ENCODE measurements at places on chromosomes 6 and 20.

- no peak for DNase-seq
Observed at GRCh38 chr6:135496800-135497411, 634 bp downstream of the AHI1 start.

DNA sequence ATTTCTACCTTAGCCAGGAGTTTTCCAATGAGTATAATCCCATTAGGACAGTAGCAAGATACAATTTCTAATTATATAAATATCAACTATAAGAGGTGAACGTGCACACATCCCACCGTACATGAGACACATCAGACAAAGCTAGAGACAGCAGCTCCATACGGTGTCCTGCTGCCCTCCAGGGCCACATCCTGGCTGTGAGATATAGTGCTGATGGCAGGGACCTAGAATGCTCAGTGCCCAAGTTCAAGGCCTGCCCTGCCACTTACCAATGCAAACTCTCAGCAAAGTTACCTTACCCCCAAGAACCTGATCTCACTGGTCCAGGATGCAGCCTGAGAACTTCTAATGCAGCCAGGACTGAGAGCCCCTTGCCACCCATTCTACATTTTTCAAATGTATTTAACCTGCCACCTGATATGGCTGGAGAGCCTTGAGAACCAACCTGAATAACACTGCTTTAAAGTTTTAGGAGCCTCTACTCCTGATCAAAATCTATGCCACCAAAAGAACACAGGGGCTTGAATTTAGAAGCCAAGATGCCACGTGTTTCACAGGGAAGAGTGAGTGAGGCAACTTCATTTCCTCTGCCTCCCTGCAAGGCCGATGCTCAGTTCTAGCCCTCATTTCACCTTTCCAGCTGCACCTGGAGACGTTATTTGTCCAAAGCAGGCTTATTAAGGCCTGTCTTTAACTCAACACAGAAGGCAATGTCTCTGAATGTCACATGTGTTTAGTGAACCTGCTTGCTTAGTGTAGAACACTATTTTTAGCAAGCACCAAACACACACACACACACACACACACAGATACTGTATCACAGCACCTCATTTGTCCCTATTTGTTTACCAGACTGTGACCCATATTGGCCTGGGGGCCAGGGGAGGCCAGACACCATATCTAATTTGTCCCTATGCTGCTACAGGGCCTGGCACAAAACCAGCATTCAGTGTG lies 6.1 kb downstream of the NFATC2 start:
- DNase-seq = no peak

DNA sequence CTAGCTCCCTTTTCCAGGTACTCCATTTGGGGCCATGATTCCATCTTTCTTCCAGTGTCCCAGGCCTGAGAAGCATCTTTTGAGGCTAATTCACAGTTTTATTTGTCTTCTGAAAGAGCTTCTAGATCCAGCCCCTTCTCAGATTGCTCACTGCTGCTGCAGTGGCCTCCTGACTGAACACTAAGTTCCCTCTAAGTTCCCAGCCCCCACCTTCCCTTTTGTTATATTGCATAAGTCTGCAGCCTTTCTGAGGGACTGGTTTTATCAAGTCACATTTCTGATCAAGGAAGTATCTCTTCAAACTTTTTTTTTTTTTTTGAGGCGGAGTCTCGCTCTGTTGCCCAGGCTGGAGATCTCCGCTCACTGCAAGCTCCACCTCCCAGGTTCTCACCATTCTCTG lies 10.7 kb downstream of the MAPRE1 start:
- DNase-seq = peak; percentile 93

- DNase-seq = no peak
Observed at GRCh38 chr6:105382958-105383357, 19.9 kb downstream of the PREP start.

- no peak for DNase-seq
Observed at GRCh38 chr6:140275725-140276124, 901.3 kb upstream of the CITED2 start.

- DNase-seq = no peak
Observed at GRCh38 chr6:11366934-11367637, 134.6 kb upstream of the NEDD9 start.

DNA sequence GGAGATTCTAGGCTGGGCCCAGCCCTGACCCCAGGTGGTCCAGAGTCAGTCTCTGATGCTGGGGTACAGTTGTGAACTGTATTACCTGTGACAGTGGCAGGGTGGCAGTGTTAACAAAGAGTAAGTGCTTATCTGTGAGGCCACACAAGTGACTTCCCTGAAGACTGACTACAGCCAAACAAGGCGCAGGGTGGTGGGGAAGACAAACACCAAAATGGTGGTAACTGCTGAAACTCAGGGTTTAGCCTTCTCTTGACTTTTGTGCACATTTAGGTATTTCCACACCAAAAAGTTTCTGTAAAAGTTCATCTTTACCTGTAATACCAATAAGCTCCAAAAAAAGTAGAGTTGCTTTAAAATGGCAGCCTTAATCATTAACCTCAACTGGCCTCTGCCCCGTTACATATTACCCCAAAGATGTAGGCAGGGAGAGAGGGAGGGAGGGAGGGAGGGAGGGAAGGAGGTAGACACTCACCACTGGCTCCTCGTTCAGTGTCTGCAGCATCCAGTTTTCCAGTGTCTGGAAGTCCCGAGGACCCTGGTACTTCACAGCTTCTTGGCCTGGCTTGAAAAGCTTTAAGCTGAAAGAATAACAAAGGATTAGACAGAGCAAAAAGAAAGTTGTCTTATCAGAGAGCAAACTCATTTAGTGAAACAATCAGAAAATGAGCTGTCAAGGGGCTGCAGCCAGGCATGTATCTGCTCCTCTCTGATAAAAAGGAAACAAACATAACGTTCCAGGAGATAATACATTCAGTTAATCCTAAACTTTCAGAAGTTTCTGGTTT lies 11.3 kb downstream of the TXNDC5 start:
- no peak for DNase-seq

- no peak for DNase-seq
Observed at GRCh38 chr6:132122871-132123270, 171.7 kb upstream of the CCN2 start.

- no peak for DNase-seq
Observed at GRCh38 chr20:958936-959815, 42.9 kb downstream of the RSPO4 start.

DNA sequence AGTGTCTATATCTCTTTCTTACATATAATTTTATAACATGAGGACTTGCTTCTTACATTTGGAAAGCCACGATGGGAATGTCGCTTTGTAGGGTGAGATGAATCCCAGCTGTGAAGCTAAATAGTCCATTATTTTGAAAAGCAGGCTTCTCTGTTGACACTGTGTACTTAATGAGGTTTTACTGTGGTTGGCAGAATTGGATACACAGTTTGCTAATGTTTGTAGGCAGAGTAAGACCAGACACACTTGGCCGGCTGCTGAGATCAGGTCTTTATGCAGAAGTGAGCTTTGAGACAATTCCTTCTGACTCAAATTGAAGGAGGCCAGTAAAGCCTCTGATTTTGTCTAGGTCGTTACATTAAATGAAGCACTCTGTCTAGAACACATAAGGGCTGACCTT lies 93.0 kb downstream of the NDUFAF5 start:
- DNase-seq = no peak

DNA sequence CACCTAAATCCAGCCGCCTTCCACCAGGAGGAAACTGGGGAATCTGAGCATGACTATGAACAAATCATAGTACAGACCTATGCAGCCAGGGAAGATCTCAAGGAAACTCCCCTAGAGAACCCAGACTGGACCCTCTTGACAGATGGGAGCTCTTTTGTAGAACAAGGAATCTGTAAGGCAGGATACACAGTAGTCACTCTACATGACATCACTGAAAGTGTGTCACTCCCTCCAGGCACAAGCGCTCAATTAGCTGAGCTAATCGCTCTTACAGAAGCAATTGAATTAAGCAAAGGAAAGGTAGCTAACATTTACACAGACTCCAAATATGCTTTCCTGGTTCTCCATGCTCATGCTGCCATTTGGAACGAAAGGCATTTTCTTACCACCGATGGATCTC lies 36.8 kb downstream of the PLN start:
- no peak for DNase-seq

DNA sequence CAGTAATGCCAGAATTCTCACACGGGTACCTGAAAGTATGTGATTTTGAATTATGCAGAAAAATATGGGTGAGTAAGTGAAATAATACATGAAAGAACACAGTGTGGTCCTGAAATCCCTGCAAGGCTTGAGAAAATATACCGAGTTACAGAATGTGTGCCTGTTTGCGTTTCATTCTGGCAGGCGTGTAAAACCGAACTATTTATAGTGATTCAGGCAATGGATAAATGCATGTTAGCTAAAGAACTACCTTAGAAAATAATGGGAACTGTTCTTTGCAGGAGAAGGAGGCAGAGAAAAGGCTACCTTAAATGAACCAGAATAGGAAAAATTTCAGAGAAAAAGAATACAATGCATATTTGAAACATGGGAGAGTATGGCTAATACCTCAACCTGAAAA lies 145.8 kb upstream of the KCNQ5 start:
- DNase-seq = no peak

DNA sequence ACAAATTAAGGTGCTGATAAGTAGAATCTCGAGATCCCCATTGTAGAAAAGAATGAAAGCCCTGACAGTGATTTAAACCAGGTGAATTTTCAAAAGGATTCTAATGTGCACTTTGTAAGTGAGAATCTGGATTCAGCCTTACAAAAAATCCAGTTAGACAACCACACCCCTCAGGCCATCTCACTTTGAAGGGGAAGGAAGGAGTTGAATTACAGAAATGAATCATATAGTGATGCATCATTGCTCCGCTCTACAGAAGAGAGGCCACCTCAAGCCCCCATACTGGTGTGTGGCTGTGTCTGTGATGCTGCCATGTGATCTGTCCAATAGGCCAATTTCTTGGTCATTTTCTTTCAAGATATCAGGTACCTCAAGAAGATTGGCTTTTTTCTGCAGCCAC lies 85.5 kb upstream of the NT5E start:
- DNase-seq = no peak

GRCh38 chr6:56482525-56482924 lies 160.2 kb downstream of the DST start:
- no peak for DNase-seq

DNA sequence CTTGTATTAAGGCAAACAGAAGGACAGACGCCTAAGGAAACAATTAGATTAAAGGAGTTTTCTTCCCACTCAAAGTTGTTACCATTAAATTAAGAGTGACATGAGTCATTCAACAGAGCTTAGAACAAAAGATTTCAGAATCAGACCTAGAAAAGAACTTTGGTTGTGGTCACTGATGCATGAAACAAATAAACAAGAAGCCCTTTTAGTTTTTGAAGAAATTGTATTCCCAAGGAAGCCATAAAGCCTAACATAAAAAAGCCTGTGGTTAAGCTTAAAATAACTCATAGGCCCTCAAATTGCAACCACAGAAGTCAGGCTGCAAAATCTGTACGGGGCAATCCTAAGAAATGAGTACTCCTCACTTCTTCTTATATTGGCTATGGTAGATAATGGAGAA lies 17.9 kb upstream of the TRIM26 start:
- no peak for DNase-seq

DNA sequence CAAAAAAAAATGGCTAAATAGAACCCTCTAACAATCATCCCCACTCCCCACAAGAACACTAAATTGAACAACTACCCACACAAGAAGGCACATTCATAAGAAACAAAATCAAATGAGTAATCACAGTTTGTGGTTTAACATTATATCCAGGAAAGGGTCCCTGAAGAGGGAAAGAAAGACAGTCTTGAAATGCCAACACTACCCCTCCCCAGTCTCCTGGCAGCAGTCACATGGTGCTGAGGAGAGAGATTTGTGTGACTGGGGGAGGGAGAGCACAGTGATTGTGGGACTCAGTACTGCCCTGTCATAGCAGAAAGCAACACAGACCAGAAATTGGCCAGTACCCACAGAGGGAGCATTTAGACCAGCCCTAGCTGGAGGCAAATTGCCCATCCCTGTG lies 443.7 kb upstream of the BTBD3 start:
- no peak for DNase-seq

- DNase-seq = no peak
Observed at GRCh38 chr6:144729502-144729901, 444.4 kb downstream of the UTRN start.

DNA sequence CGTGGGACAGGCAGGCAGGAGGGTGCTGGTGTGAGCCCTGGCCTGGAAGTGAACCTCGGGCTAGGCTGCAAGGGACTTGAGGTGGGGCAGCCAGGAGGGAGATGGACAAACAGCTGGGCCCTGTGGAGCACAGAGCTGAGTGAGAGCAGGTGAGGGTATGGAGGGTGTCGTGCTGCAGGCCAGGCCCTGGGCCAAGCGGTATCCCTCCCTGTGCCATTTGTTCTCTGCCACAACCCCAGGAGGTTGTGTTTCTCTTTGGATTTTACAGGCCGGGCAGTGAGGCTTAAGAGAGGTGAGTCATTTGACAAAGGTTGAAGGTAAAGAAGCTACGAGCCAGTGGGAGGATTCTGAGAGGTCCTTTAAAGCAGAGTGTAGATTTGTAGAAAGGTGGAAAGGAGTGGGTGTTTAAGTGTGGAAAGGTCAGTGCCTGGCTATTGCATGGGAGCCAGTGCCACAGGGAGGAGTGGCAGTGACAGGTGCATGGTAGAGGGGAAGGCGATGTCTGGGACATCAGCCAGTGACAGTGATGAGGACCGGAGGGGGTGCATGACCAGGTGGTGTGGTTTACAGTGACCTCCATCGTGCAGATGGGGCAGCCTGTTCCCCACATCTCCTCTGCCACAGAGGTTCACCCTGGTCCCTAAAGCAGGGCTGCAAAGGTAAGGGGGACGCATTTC lies 39.8 kb downstream of the GMPR start:
- no peak for DNase-seq

DNA sequence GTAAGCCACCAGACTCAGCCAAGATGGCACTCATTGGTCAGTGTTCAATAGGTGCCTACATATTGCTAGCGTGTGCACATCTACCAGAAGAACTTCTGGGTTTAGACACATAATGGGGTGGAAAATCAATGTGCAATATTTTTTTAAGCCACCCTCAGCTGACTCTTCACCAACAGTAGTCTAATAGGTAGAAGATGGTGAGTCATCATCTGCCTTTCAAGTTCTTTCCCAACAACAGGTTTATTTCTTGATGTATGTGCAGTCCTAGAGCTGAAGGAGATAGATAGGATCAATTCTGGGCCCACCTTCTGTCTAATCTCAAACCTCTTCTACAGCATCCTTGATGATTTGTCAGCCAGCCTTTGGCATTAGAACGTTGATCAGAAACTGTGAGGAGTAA lies 41.3 kb downstream of the IRAK1BP1 start:
- DNase-seq = no peak

- DNase-seq = no peak
Observed at GRCh38 chr20:20820785-20821483, 108.5 kb upstream of the RALGAPA2 start.

- DNase-seq = no peak
Observed at GRCh38 chr20:38665094-38665493, 59.2 kb upstream of the SLC32A1 start.

GRCh38 chr6:73129653-73130443 lies 95.4 kb downstream of the KHDC1L start:
- DNase-seq = peak; percentile 76

- peak; percentile 17 for DNase-seq
Observed at GRCh38 chr6:111739257-111739696, 133.6 kb upstream of the TRAF3IP2 start.

- DNase-seq = no peak
Observed at GRCh38 chr6:168299541-168300511, 19.8 kb downstream of the DACT2 start.
